ENCODE measurements at places on chromosomes 13 and 19.

DNA sequence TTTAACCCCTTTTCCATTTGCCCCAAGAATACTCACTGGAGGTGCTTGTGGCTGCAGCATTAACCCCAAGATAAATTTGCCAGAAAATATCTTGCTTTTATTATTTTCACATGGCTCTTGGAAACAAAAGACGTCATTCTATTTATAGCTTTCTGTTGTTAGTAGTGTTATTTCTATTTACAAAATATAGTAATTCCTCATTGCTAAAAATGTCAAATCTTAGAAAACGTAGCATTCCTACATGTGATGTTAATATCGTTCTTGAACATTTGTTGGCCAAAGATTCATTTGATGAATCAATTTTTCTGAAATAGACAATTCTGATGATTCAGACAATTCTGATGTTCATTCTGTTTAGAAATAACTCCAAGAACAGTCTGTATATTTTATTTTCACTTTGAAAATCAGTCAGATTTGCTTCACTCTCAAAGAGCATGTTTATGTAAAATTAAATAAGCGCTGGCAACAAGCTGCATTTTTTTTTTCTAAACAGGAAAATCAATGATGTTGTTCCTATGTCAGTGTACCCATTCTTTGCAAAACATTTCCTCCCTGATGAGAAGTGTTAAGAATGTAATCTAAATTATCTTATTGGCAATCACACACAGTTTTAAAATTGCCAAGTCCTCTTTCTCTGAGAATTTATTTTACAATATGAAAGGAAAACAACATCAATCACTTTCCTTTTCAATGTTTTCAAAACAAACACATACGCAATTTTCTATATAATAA, 334.0 kb downstream of the KCTD12 start:
- no peak for DNase-seq

DNA sequence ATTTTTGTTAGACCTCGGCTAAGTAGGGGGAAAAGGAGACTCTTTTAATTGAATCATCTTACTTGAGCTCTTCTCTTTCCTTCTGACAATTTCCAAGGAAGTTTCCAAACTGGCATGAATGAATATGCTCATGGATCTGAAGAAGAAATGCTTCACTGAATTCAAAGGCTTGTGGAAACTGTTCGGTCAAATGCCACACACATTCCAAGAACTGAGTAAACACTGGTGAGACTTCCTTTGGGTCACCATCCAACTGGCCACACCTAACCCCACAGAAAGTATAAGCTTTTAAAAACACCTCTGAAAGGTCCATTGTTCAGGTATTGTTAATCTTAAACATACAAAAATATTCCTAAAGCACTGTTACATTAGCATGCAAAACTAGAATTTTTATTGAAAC, 33.6 kb downstream of the MTMR6 start:
- no peak for DNase-seq

DNA sequence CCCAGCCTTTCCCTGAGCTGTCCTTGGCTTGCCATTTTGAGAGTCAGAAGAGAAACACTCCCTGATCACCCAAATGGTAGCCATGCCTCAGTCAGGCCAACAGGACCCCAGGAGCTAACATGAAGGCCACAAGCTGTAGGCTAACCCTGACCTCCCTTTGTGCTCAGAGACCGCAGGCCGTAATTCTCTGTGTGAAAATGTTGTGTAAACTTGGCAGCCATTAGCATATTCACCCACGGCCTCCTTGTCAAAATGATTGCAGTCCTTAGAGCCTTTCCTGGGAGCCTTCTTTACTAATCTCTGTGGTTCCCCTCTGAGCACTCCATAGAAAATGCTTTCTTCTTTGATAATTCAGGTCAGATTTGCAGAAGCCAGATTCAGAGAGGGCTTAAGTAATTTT, 418.9 kb downstream of the COG6 start:
- DNase-seq: no peak

DNA sequence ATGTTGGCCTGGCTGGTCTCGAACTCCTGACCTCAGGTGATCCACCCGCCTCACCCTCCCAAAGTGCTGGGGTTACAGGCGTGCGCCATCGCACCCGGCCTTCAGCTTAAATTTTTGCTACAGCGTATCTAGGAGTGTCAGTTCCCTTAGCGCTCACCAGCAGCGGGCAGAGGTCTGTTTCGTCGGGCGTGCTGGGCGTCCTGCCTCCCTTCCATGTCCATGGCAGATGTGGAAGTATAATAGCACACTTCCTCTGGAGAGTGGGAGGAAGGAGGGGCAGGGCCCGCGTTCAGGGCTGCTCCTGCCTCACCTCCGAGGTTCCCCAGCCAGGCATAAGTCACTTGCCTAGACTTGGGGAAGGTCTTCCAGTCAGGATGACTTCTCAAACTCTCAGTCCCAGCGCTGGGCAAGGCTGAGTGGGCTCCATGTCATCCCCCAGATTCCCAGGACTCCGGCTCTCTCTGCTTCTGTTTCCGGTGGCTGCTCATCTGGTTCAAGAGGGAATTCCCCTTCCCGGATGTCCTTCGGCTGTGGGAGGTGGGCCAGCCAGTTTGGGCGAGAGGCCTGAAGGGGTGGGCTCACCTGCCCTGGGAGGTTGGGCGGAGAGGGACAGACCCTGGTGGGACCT, 9.5 kb downstream of the IL4I1 start:
- no peak for DNase-seq

GRCh38 chr19:45999653-46000121, 4.4 kb downstream of the CCDC61 start:
- no peak for DNase-seq

GRCh38 chr13:41428155-41428554, 29.2 kb upstream of the RGCC start:
- DNase-seq: no peak

GRCh38 chr19:44988896-44989556, 12.2 kb upstream of the RELB start:
- DNase-seq: peak; percentile 33

DNA sequence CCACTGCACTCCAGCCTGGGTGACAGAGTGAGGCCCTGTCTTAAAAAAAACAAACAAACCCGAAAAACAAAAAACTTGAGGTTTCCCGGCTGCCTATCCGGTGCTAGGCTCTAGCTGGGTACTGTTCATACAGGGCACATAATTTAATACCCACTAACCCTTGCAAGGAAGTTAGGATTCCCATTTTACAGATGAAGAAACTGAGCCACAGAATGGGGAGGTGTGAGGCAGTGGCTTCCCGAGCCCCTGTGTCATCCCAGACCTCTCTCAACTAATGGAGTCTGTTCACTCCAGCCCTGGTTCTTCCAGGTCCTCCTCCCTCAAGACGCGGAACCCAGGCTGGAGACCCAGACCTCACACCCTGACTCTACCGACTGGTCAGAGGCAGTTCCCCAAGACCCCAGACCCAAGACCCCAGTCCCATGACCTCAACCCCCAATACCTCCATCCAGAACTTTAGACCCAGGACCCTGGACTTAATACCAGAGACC, 576 bp downstream of the APBA3 start:
- no peak for DNase-seq

DNA sequence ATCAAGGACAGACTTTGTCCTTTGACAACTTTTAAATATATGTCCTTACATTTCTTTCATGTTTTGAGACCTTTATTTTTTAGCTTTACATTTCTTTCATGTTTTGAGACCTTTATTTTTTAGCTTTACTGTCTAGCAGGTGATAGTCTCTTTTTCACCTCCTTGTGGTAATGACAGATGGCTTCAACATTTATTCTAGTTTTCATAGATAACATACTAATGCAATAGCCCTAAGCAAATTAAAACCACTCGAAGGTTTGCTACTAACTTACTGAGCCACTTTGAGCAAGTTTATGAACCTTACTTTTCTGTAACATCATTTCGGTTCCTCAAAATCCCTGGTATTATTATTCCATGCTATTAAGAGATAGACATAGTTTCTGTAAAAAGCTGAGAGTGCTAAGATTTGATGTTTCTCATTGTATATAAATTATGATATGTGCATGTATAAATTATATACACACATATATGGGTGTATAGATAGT, 4.5 kb downstream of the DACH1 start:
- DNase-seq: no peak

- DNase-seq: no peak
Observed at GRCh38 chr13:43916828-43917227, 37.1 kb downstream of the LACC1 start.

DNA sequence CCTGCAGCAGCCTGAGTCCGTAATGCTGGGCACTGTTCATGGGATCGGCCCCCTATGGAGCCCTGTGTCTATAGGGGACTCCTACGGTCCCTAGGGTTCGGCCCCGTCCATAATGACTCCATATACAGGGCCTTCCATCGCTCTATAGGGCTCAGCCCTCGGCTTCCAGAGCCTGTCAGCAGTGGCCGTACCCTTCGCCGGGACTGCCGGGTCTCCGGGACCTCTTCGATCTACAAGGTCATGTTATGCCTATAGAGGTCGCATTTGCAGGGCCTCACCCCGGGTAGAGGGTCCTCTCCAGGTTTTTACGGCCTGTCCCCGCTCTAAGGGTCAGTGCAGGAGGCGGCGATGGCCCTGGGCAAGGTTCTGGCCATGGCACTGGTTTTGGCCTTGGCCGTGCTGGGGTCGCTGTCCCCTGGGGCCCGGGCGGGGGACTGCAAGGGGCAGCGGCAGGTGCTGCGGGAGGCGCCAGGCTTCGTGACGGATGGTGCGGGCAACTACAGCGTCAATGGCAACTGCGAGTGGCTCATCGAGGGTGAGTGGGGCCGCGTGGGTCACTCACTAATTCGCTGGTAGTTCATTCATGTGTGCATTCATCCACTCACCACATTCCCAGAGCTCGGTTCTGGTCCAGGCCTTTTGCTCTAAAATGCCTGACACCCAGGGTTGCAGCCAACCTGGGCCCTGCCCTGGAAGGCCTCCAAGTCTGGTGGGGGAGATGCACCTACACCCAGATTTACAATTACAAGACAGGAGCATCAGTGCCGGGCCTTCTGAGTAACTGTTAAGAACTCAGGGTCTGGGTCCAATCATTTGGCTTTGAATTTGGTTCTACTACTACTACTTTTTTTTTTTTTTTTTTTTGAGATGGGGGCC, 699 bp downstream of the MEGF8 start:
- no peak for DNase-seq

DNA sequence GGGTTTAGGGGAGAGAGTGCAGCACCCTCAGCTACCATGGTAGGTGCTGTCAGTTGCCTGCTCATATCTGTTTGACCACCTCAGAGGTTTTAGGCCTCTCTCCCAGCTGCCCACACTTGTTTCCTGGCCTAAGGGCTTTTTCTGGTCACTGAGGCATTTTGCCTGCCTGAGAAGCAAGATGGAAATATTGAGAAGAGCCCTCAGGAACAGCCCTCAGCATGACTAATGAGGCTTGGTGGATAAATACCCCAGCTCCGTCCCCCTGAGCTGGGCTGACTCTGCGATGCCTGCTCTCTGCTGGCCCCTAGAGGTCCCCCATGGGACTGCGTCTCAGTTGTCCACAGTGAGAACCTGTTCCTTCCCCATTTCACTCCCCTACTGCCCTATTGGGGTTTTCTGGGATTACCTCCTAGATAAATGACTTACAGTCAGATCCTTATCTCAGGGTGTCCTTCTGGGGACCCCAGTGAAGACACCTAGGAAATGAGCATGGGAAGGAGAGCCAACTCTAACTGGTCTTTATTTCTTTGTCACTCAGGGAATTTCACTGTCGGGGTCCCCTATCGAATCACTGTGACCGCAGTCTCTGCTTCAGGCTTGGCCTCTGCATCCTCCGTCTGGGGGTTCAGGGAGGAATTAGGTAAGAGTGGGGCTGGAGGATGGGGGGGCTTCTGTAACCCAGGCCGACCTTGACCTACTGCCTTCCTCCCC, 13.3 kb downstream of the PALM3 start:
- DNase-seq: no peak

GRCh38 chr19:45794627-45795026, 2.0 kb upstream of the DMWD start:
- DNase-seq: no peak

- DNase-seq: no peak
Observed at GRCh38 chr13:93220073-93220472, 6.5 kb upstream of the GPC6 start.

DNA sequence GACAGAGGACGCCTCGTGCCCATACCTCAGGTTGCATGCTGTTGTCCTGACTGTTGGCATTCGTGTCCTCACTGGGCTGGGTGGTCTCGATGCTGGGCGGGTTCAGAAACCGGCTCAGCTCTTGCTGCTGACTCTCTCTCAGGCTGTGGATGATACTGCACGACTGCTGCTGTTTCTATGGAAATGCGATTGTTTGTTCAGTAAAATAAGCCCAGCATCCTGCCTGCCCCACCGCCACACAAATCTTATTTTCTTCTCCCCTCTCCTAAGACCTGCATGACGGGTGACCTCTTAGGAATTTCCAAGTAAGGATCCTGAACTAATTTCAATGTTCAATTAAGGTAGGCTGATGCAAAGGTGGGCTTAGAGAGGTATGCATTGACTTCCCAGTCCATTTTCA, 356.5 kb downstream of the NALCN start:
- no peak for DNase-seq

DNA sequence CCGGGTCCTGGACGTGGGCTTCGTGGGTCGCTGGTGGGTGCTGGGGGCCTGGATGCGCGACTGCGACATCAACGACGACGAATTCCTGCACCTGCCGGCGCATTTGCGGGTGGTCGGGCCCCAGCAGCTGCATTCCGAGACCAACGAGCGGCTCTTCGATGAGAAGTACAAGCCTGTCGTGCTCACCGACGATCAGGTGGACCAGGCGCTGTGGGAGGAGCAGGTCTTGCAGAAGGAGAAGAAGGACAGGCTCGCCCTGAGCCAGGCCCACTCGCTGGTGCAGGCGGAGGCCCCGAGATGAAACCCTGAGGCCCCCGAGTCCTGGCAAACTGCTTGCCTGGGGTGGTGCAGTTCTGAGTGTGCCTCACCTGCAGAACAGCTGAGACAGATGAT, 787 bp downstream of the TIMM29 start:
- DNase-seq: peak; percentile 46

- DNase-seq: no peak
Observed at GRCh38 chr13:31670831-31671617, 68.3 kb upstream of the RXFP2 start.

GRCh38 chr19:3543150-3544057, 4.4 kb downstream of the TEKTIP1 start:
- DNase-seq: peak; percentile 46

GRCh38 chr13:23467932-23468278, 34.4 kb upstream of the SACS start:
- DNase-seq: no peak

DNA sequence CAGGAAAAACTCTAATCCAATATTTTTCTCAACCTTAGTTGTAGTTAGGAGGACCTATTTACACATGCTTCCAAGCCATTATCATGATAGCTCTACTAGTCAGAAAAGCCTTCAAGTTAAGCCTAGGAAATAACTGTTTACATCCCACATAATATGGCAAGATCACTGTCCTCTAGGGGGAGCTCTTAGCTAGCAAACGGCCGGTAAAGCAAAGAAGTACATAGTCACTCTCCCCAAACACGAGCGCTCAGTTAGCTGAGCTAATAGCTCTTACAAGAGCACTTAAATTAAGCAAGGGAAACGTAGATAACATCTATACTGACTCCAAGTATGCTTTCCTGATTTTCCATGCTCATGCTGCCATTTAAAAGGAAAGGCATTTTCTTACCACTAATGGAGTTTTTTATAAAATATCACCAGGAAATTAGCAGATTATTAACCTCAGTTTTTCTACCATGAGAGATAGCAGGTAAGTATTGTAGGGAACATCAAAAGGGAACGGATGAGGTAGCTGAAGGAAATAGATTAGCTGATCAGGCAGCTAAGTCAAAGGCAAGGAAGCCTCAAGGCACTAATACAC, 100.6 kb upstream of the PABPC3 start:
- peak; percentile 59 for DNase-seq

GRCh38 chr13:98954313-98954712, 23.6 kb downstream of the DOCK9 start:
- DNase-seq: peak; percentile 55

All from SJSA1 (cell line).